Esophagus mucosa (tissue), 1 donor: ENCODE measurements at places on chromosomes 1 and 21.

DNA sequence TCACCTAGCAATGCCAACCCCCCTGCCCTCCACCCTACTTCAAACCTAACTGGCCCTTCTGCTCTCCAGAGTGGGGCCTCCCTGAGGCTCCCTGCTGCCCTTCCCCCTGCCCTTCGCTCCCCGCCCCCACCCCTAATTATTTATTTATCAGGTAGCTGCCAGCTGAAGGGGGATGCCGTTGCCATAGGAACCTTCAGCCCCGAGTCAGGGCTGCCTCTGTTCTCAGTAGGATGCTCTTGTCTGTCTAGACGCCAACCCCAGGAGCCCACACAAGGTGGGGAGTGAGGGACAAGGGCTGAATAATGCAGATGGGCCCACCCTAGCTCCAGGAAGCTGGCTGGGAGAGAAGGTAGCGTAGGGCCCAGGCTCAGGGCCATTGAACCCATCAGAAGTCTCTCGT is 41.1 kb downstream of the NKAIN1 start:
- ATAC-seq: no peak

GRCh38 chr1:235295902-235296350 is 32.1 kb downstream of the ARID4B start:
- ATAC-seq: peak; percentile 83

- no peak for ATAC-seq
Measured at GRCh38 chr1:1020415-1021009, 592 bp downstream of the AGRN start.

DNA sequence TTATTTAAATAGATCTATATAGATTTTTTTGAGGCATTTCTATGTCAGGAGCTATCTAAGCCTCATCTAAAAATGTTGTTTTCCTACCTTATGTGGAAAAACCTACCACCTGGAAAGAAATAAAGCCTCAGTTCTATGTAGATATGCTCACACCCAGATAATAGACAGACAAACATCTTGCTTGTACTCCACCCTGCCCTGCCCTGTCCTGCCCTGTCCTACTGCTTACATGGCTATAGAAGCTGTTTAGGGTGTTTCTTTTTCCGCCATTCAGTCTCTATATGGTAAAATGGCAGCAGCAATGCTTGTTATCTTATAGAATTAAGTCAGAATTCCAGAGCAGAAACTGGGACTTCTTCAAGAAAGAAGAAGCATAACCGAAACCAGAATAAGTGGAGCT is 13.4 kb downstream of the CTTNBP2NL start:
- ATAC-seq: peak; percentile 89

GRCh38 chr1:228982637-228983036 is 247.4 kb downstream of the RHOU start:
- no peak for ATAC-seq

DNA sequence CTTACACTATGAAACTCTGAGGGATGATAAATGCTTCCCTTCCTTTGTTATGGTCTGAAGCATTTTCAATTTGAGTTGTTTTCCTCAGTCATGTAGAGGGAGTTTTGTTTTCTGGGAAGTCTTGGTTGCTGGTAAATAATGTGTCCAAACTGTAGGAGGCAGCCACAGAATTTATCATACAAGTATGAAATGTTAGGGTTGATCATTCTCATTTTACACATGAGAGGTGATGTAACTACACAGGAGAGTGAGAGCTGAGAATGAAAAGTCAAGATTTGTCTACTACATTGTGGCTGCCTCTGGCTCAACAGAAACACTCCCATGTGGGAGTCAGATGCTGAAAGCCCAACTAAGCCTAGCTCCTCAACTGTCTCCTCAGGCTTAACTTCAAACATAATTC is 182.5 kb upstream of the SGIP1 start:
- no peak for ATAC-seq

DNA sequence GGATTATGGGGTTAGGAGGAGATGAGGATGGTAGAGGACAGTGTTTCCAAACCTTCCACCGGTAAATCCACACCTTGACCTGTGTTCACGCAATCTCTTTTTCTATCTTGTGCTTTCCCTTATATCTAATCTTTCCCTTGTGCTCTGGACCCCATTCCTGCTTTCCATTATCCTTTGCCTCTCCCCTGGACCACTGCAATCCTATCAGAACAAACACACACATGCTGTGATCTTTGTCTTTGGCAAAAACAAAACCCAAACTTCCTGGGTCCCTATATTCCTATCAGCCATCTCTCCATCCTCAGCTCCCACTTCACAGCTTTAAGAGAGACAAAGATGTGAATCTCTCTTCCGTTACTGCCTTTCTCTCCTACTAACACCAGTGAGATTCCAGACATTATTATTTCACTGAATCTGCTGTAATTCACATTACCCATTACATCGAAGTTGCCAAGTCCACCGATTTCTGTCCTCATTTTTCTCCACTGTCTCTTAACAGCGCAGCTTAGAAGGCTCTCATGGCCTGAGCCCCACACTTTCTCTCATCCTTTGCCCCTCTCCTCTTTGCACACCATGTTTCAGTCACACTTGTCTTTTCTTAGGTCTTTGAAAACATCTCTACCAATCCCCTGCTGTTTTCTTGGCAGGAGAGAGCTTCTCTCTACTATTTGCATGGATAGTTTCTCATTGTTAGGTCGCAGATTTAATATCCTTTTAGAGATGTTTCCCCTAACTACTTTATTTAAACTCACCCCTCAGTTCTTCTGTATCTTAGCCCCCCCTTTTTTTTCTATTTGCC is 230.0 kb upstream of the B3GALT2 start:
- no peak for ATAC-seq

- no peak for ATAC-seq
Measured at GRCh38 chr1:222392556-222392955, 155.3 kb downstream of the HHIPL2 start.

- no peak for ATAC-seq
Measured at GRCh38 chr1:228072658-228073043, 9.9 kb upstream of the ARF1 start.

- no peak for ATAC-seq
Measured at GRCh38 chr1:157438613-157439012, 113.7 kb downstream of the FCRL5 start.

DNA sequence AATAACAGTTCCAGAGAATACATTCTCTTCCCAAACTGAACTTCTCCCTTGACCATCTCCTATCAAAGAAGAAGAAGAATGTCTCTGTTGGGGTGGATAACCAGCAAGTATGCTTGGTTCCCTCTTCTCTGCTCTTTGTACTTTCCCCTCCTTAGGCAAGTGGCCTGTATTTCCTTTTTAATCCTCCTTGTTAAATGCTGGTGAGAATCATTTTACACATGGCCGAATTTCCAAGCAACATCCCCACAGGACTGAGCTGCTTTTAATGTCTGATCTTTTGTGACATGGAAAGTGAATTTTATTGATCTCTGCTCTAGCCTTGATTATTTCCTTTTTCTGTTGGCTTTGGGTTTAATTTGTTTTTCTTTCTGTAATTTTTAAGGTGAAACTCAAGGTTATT is 336.7 kb downstream of the DUSP10 start:
- no peak for ATAC-seq

DNA sequence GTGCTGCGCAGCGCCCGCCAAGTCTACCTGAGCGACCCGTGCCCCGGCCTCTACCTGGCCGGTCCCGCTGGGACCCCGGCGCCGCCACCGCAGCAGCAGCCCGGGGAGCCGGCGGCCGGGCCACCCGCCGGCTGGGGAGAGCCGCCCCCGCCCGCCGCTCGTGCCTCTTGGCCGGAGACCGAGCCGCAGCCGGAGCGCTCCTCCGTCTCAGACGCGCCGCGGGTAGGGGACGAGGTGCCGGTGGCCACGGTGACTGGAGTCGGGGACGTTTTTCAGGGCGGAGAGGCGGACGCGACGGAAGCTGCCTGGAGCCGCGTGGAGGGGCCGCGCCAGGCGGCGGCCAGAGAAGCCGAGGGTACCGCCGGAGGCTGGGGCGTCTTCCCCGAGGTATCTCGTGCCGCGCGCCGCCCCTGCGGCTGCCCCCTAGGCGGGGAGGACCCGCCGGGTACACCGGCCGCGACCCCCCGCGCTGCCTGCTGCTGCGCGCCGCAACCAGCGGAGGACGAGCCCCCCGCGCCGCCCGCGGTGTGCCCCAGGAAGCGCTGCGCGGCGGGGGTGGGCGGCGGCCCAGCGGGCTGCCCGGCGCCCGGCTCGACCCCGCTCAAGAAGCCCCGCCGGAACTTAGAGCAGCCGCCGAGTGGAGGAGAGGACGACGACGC is 646 bp downstream of the IER5 start:
- no peak for ATAC-seq

DNA sequence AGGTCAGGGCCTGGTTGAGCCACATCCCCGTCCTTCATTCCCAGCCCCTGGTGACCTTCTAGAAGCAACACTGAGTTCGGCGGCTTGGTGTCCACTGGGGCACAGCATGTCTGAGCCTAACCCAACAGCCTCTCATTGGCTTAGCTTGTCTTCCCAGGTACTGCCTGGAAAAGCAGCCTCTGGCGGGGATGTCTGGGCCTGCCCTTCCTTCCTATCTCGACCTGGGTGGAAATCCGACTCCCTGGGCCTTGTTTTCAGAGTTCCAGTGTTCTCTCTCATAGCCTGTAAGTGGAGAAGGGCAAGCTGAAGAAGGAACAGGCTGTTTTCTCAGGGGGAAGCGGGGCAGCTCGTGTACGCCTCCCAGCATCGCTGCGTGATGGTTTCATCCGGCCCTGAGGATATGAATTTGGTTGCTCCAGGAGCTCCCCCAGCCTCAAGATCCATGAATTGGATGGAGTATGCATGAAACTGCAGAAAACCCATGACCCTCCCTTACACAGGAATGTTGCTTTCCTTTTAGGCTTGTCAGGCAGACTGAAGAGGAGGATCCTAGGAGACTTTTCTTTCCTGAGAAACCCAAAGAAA is 116.5 kb upstream of the IRF2BP2 start:
- ATAC-seq: no peak

DNA sequence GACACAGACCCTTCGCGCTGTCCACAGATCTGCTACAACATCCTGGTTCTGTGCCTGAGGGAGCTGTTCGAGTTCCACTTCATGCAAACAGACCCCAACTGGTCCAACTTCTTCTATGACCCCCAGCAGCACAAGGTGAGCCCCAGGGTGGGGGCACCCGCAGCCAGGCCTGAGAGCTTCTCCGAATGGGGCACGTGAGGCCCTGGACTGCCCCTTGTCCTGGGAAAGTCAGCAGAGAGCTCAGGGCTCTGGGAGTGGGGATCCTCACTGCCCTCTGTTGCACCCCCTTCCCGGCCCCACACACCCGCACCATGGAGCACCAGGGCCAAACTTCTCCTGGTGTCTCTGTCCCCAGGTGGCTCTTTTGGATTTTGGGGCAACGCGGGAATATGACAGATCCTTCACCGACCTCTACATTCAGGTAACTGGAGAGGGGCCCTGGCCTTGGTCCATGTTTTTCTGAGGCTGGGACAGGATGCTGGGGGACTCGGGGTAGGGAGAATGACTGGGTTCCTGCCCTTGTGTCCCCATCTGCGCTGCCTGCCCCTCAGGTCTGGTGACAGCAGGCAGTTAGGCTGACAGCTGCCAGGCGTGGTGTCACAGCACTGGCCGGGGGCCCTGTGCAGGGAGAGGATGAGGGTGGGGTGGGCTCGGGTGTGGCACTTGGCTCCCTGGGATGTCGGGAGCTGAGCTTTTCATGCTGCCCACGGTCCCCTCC is 44.6 kb downstream of the COQ8A start:
- no peak for ATAC-seq
